ENCODE measurements at places on chromosomes 11 and 22.

GRCh38 chr11:88779577-88779976, 286.2 kb downstream of the GRM5 start:
- DNase-seq: no peak

- no peak for DNase-seq
Observed at GRCh38 chr11:68617925-68618809, 66.2 kb upstream of the GAL start.

DNA sequence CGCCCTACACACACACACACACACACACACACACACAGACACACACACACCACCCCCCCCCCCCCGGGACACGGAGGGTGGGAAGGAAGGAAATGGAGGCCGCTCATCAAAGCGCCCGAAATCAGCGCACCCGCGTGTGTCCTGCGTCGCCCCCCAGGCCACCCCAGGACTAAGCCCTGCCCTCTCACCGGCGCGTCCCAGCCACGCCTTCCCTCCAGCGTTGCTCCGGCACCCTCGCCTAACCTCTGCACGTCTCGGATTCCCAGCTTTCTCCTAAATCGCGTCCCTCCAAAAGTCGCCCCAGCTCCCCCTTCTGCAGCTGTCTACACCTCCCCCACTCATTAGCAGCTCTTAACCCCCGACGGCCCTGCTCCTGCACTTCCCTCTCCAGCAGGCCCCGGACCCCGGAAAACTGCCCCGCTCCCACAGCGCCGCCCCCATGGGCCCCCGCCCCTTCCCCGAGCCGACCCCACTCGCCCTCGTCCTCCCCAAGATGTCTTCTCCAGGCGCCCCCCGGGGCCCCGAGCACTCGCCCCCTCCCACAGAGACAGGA, 557 bp downstream of the PACSIN2 start:
- DNase-seq: peak; percentile 44

DNA sequence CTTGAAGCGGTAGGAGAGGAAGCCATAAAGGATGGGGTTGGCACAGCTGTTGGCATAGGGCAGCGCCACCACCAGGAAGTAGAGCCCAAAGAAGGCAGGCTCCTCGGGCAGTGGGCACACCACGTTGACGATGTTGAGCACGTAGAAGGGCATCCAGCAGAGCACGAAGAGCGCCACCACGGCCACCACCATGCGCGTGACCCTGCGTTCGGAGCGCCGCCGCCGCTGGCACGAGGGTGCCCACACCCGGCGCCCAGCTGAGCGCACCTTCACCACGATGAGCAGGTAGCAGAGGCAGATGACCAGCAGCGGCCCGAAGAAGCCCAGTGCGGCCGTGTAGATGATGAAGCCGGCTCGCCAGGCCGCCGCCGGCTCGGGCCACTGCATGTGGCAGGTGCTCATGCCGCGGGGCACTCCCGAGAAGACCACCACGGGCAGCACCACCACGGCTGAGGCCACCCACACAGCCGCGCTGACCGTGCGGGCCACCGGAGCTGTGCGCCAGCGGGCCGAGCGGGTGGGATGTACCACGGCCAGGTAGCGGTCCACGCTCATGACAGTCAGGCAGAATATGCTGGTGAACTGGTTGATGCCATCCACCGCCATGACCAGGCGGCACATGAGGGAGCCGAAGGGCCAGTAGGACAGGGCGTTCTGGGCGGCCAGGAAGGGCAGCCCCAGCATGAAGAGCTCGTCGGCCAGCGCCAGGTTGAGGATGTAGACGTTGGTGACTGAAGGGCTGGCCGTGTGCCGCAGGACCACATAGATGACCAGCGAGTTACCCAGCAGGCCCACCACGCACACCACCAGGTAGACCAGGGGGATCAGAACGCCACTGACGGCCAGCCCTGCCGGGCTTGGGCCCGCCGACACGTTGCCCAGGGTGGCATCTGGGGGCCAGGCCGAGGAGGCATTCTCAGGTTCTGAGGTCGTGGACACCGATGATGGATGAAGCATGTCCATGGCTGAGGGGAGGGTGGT, 5.1 kb downstream of the SSTR3 start:
- DNase-seq: no peak

DNA sequence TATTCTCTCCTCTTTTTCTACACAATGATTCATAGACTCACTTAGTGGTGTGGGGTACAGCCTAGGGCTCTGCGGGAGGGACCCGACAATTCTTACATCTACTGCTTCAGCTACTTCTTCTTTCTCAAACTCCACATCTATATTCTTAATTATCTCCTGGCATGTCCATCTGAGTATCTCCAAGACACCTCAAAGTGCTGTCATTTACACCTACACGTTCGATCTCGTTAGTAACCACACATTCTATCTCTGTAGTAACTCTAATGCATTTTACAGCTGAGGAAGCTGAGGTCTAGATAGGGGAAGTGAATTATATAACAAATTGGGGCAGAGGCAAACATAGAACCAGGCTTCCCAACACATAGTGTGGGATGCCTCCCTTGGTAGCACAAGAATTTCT, 27.7 kb upstream of the RRM1 start:
- no peak for DNase-seq

GRCh38 chr11:91872243-91872642, 352.4 kb upstream of the FAT3 start:
- no peak for DNase-seq

GRCh38 chr11:19404787-19405186, 164.0 kb upstream of the E2F8 start:
- DNase-seq: no peak

- no peak for DNase-seq
Observed at GRCh38 chr11:111549869-111550203, 9.3 kb downstream of the LAYN start.
